ENCODE measurements at places on chromosomes 1 and 21.

DNA sequence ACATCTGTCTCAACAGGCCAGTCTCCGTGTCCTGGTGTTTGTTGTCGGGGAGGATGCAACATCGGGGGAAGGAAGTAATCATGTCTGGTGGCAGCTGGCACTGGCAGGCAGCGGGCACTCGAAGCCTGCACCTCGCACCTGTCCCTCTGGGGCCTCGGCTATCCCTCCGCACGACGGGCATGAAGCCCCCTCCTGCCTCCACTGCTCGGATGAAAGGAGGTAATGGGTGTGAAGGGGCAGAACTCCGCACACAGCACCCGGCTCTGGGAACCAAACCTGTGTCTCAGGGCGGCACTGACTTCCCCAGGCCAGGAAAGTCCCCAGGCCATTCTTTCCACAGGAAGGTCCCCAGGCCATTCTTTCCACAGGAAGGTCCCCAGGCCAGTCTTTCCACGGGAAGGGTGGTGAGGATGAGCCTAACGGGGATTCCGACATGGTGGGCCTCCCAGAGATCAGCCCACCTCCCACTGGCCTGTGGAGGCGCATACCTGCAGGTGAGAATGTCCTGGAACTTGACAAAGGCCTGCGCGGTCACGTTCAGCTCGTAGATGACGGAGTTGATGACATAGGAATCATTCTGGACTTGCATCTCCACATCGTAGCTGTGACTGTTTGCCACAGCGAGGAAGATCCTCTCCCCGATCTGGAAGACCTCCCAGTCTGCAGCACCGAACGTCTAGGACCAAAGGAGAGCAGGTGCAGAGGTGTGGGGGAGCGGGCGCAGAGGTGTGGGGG is 31.1 kb downstream of the KRTAP10-1 start:
- no peak for DNase-seq

- no peak for DNase-seq
Observed at GRCh38 chr1:217333939-217334338, 297.0 kb downstream of the GPATCH2 start.

DNA sequence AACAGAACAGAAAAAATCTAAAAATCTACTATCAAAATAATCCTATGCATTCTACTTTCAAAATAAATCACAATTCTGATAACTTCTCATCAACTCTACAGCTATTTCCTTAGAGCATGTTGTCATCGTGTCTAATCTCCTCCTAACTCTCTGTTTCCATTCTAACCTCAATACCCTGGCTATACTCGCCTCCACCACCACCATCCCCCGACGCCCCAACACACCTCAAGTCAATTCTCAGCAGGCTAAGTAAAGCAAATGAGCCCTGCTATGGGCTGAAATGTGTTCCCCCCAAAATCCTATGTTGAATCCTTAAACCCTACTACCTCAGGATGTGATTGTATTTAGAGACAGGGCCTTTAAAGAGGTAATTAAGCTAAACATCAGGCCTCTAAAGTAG is 34.6 kb downstream of the NRDC start:
- no peak for DNase-seq

GRCh38 chr1:42801832-42802473 is 15.0 kb upstream of the ERMAP start:
- DNase-seq = no peak

GRCh38 chr1:46194641-46195193 is 3.5 kb downstream of the POMGNT1 start:
- no peak for DNase-seq

- DNase-seq = no peak
Observed at GRCh38 chr1:28954126-28954726, 39.9 kb downstream of the EPB41 start.

GRCh38 chr1:75293270-75293669 is 159.1 kb downstream of the LHX8 start:
- no peak for DNase-seq

DNA sequence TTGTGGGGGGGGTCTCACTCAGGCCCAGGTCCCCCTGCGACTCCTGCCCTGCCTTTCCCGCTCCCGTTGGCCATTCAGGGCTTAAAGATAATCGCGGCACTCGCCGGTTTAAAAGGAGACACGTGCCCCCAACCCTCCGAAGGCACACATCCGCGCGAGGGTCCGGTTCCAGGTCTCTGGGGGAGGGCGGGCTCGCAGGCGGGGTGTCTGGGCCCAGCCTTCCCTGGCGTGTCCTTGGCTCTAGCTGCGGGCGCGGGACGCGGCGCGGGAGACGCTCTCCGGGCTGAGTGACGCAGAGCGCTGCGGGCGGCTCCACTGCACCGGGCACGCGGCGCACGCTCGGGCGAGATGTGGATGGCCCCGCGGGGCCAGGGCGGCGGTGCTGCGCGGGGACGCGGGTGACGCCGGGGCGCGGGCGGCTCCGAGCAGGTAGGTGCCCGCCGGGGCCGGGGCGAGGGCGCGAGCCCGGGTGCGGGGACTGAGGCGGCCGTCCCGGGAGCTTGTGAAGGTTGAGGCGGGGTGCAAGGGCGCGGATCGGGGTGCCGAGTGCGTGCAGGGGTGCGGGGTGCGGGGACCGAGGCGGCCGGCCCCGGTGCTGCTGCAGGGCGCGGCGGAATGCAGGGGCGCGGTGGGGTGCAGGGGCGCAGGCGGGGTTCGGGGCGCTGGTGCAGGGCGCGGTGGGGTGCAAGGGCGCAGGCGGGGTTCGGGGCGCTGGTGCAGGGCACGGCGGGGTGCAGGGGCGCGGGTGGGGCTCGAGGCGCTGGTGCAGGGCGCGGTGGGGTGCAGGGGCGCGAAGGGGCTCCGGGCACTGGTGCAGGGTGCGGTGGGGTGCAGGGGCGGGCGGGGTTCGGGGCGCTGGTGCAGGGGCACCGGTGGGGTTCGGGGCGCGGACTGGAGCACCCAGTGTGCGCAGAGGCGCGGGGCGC is 3.3 kb upstream of the TRPM2 start:
- DNase-seq = no peak

DNA sequence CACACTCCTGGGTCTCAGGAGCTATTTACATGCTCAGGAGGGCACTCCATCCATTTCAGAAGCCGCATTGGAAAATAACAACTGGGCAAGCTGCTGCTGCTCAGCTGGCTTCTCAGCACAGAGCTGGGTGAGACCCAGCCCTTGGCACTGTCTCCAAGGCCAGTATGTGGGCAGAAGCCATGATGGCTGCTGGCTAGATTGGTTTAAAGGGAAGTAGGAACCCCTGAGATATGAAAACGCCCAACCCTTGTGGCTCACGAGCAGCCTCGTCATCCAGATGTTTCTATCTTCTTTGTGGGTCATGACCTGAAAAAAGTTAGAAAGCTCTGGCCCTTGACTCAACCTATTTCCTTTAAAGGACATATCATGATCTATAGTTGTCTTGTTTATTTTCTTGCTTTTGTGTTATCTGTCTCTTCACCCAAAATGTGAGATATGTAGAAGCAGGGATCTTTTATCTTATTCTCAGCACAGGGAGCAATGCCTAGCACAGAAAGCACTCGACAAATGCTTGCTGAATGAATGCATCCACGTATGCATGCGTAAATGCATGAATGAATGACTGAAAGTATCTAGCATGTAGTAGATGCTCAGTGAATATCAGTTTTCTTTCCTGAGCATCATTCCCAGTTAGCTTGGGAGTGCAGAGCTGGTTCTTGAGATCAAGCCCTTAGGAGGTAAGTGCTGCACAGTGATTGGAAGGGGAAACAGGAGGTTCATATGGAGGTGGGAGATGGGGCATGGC is 11.6 kb downstream of the MYBPH start:
- no peak for DNase-seq

DNA sequence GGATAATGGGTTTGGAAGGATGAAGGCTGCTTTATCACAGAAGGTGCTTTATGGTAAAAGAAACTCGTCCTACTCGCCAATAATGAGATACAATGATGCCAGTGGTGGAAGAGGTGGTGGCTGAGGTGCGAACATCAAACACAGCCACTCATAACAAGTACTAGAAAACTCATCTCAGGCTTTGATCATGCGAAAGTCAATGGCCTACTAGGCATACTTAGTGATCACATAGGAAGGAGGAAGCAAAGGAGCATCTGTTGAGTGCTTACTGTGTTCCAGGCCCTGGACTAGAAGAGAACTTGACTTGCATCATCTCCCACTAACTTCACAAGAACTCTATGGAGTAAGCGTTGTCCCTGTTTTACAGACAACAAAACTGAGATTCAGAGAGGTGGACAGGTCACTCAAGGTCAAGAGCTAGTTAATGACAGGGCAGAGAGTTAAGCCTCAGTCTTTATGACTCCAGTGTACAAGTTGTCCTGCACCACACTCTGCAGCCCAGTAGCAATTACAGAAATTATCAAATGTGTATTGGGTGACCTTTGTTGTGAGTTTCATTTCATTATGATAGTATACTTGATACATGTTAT is 33.6 kb downstream of the RUNX1 start:
- DNase-seq = no peak

DNA sequence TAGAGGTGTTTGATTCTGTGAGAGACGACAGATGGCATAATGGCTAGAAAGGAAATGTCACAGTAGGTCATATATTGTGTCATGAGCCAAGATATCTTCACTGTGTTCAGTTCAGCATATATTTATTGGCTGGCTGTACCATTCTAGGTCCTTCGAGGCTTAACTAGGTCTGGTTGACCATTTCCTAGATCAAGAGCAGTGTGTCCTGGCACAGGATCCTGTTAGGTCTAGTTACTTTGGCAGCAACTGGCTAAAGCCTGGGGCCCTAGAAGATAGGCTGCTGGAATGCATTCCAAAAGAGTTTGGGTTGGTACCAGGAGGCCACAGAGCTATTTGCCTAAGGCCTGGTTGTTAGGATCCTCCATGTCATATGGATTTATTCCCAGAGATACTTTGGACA is 20.9 kb downstream of the ZBTB40 start:
- DNase-seq = no peak

- no peak for DNase-seq
Observed at GRCh38 chr1:56329970-56330369, 249.4 kb downstream of the PLPP3 start.

DNA sequence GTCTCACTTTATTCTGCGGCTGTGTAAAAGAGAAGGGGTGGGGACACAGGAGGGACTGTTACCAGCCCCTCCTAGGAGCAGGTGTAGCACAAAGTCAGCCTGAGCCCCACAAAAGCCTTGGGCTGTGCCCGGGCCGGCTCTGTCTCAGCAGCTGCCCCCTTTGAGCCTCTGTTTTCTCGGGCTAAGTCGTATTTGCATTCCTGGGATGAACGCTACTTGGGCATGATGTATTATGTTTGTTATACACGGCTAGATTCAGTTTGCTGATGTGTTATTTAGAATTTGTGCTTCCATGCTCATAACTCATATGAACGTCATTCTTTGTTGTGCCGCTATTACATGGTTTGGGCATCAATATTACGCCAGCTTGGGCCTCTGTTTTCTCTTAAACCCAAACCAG is 47.8 kb downstream of the KCNN3 start:
- DNase-seq = no peak

DNA sequence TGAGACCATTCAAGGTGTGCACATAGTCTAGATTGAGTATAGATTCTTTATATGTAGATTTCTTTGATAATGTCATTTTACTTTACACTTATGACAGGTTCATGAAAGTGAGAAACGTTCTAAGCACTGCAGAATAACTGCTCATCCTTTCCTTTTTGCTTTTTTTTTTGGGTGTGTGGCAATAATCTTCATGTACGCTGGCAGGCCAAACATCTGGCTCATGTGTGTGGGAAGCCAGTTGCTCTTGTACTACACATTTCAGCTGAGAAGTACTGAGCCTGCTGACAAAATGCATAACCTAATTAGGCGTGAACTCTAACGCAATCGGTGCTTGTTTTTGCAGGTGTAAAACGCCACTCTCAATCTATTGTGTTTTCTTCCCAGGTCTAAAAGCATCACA is 350.8 kb upstream of the KAZN start:
- DNase-seq = no peak

DNA sequence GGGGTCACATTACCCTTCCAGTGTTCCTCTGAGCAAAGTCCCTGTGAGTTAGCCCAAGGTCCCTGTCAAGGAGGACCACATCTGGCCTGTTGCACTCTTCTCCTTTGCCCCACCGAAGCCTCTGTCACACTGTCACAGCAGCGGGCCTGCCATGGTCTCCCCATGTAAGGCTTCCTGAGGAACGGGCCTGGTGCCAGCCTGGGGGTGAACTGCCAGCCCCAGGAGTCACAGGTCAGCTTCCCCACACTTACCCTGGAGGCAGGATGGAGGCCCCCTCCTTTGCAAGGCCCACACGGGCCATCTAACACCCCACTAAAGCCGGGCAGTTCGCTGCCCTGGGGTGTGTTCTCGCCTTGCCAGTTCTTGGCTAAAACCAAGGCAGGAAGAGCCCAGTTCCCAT is 14.1 kb downstream of the TNFRSF1B start:
- no peak for DNase-seq

GRCh38 chr1:43531906-43532584 is 1.4 kb downstream of the PTPRF start:
- DNase-seq = peak; percentile 70

- DNase-seq = no peak
Observed at GRCh38 chr1:7554385-7555235, 216.5 kb upstream of the VAMP3 start.

DNA sequence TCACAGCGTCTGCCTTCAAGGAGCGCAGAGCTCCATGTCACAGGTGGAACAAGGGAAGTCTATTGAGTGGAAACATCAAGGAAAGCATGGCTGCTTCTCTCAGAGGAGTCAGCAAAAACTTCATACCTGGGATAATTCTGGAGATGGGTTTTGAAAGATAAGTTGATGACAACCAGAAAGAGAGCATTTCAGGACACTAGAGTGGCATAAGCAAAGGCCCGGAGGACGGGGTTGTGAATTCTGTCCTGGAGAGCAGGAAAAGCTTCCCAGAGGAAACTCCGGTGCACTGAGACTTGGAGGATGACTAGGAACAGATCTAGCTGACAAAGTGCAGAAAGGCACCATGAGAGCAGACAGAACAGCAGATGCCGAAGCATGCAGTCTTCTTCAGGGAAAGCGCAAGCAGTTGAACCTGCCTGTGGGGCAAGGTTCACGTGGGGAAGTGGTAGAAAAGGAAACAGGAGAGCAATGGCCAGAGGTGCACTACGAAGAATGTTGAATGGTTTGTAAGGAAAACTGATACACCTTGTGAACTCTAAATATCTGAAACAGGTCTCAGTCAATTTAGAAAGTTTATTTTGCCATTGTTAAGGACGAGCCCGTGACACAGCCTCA is 222.9 kb downstream of the PLPP3 start:
- DNase-seq = no peak

- DNase-seq = no peak
Observed at GRCh38 chr1:43137445-43138052, 34.5 kb downstream of the EBNA1BP2 start.

DNA sequence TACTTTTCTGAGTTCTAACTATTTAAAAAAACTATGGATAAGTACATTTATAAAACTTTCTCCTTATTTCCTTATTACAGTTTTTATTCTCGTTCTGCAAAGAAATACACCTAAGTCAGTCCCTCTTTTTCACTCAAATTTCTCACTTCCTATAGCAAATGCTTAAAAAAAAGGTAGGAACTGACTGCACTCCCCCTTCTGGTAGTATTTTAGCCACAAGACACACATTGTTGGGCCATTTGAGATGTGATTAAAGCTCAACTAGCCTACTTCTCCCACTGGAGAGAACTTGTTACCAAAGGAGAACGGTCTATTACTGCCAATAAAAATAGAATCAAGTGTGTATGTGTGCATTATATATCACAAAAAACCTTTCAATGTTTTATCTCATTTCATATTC is 521.9 kb upstream of the PRMT6 start:
- DNase-seq = no peak

- no peak for DNase-seq
Observed at GRCh38 chr1:101006553-101006952, 19.0 kb downstream of the DPH5 start.

GRCh38 chr1:114118351-114118990 is 35.2 kb downstream of the SYT6 start:
- no peak for DNase-seq

GRCh38 chr1:219812491-219813203 is 115.7 kb downstream of the SLC30A10 start:
- peak; percentile 54 for DNase-seq
